ENCODE measurements at places on chromosomes 7 and 10.

DNA sequence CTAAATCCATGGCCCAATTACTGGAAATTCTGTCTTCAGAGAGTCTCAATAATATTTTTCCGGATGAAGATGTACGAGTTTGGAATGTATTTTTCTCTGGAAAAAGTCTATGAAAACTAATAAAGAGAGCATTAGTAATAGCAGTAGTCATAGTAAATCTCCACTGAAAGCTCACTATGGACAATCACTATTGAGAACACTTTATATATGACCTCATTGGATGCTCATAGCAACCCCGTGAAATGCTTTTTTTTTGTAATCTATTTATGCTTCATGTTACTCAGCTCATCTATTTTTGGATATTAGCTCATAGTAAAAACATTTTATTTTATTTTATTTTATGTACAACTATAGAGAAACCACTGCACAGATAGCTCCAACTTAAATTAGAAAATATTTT, 94.3 kb upstream of the MYO3A start:
- no peak for DNase-seq

DNA sequence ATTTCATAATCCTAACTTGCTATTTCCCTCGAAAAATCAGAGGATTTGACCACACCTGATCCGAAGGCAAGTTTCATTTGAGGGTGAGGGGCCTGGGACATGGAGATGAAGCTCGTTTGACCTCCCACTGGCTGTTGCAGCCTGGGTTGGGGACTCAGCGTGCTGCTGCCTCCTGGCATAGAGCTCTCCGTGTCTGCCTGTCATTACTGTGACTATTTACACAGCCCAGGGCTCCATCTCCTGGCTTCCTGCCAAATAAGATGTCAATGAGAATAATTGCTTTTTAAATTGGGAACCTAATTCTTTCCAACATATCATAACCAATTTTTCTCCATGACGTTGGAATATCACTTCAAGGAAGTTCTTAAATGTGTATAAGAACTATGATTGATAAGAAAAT, 139.3 kb upstream of the COBL start:
- peak; percentile 91 for DNase-seq

- no peak for DNase-seq
Measured at GRCh38 chr10:124010563-124011131, 82.8 kb downstream of the CHST15 start.

DNA sequence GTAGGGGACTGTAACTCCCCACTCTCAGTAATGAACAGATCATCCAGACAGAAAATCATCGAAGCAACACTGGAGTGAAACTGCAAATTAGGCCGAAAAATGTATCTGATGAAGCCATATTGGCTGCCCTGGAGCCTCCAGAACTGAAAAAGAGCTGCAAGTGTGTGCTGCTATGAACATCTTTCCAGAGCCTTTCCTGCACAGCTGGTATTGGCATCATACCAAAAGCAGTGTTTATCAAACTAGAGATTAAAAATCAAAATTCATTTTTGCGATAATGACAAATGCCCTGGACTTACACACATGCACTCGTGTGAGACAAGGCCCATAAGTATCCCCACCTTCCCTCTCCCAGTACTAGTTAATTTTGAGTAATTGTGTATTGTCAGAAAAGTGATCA, 6.8 kb upstream of the CLDN12 start:
- DNase-seq: no peak
